ENCODE measurements at places on chromosomes 2 and 18.

GRCh38 chr2:9099341-9099751, 95.9 kb upstream of the MBOAT2 start:
- no peak for DNase-seq

GRCh38 chr18:65859075-65859474, 108.3 kb downstream of the CDH7 start:
- no peak for DNase-seq

DNA sequence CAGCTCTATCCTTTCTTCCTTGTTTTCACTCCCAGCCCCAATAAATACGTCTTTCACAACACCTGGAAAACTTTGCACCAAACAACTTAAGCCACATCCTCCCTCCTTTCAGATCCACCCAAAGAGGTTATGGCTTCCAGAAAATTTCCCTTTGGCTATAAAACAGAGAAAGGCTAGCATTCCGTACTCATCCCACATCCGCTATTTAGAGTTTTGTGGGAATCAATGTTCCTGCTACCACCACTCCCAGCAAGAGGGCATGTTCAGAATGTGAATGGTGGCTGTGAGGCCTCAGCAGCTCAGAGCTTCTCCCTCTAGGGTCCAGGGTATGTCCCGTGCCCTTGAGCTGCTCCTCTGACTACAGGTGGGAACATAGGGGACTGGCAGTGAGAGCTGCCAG, 214.6 kb downstream of the NCK2 start:
- no peak for DNase-seq

- DNase-seq, result no peak
Measured at GRCh38 chr18:43875511-43875910, 598.2 kb upstream of the SYT4 start.

DNA sequence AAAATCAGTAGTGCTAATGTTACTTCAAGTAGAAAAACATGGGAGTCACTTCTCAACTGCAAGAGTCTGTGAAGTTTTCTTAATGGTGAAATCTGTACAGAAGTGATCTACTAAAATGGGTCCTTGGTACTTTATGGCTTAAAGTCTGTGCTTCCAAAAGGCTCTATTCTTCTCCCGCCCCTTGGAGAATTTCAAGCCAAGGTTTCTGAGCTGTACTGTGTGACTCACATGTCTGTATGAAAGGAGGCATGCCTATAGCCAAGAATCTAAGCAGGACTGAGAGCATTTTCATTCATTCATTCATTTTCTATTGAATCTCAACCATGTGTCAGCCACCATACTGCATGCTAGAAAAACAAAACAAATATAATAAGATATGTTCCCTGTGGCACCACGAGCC, 19.8 kb upstream of the DDX18 start:
- DNase-seq, result no peak

- DNase-seq, result no peak
Measured at GRCh38 chr2:84782717-84783442, 98.0 kb downstream of the TRABD2A start.

DNA sequence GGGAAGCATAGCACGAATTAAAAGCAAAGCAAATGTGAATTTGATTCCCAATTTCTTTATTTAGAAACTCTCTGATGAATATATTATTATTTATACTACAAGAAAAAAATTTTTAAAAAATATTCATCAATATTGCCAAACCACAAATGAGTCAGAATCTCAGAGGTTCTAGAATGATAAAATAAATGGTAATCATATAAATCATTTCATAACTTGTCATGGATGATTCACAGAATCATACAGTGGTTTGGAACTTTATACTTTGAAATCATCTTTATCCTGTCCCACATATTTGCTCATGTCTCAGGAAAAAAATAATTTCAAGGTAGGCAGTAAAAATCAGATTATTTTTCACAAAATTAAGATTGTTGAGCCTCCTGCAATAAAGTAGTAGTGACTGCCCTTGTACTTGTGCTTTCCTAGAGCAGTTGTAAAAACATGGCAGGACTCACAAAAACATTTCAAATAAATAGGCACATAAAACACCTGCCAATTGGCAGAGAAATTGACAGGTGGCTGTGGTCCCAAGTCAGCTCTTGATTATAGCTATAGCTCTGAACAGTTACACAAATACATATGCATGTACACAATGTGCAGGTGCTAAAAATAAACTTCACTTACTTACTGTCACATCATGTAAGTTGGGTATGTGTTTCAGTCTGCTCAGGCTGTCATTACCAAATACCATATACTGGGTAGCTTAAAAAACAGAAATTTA, 273.9 kb upstream of the SESTD1 start:
- no peak for DNase-seq

DNA sequence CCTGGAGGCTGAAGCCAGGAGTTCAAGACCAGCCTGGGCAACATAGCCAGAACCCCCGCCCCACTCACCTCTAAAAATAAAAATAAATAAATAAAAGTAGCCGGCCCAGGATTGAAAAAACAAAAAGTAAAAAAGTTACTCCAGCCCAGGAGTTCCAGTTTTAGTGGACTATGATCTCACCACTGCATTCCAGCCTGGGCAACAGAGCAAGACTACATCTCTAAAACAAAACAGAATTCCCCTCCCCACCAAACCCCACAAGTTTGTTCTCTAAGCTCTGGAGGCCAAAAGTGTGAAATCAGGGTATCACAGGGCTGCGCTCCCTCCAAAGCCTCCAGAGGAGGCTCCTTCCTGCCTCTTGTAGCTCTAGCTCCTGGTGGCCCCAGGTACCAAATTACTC, 1.7 kb downstream of the D2HGDH start:
- DNase-seq, result no peak

DNA sequence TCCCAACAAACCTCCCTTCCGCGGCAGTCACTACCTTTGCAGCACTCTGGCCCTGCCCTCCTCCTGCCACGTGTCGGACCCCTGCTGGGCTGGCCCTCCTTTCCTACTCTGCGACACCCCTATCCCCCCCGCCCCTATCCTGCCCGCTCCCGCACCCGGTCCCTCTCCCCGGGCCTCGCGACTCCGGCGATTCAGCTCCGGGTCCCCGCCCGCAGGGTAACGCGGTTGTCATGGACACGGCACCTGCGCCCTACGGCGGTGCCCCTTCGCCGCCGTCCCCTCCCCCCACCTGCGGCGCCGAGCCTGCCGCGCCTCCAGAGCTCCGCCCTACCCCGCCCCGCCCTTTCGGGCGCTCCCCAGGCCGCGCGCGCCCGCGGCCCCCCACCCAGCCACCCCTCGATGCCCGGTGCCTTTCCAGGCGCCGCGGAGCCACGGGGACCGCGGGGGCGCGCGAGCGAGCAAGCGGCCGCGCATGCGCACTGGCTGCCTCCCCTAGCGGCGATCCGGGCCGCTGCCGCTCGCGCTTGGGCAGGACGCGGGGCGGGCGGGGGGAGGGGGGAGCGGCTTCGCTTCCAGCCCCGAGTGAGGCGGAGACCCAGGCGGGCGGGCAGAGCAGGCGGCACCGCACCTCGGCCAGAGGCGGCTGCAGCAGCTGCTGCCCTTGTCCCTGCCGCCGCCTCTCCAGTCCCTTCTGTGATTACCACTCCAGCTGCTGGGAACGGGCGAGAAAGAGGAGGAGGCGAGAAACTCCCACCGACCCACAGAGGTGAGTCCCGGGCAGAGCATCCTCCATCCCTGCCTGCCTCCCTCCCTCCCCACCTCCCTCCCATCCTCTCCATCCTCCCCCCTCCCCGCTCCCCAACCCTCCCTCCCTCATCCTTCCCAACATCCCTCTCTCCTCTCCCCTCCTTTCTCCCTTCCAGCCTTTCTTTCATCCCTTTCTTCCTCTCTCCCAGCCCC, at the start of gene CTNNA2:
CTNNA2 (plus strand) TSS at position 610 of the 960 bp plus-strand sequence.
- DNase-seq, result peak; percentile 86

DNA sequence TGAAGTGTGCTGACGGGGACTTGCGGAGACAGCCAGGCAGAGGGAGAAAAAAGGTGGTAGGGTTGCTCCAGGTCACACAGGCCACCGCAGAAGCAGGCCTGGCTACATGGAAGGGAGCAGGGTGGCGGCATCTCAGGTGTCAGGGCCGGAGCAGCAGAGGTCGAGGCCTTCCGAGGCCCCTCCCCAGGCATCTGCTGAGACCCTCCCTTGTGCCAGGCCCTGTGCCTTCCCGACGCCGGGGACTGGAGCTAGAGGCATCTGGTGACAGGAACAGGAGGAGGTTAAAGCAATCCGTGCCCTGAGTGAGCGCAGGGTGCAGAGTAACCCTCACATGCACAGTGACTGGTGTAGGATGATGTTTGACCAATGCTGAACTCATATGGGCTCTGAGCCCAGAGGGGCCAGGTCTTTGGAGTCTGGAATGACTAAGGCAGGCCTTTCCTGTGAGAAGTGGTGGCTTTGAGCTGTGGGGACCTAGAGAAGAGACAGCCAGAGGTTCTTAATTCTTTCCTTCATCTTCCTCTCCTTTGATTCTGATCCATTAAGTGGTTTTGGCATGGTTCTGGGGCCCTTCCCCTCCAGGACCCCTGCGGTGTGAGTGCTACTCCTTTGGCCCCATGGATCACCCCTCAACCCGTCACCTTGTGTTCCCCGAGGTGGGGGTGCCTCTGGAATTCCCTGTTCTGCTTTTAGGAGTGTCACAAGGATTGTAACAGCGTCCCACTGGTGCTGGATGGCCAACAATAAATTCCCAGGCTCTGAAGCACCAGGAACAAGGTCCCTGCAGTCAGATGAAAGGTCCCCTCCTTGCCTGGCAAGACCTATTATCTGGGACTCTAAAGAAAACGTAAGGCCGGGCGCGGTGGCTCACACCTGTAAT, 72.1 kb downstream of the KLHL29 start:
- DNase-seq, result no peak

- no peak for DNase-seq
Measured at GRCh38 chr2:16604236-16604635, 61.4 kb downstream of the CYRIA start.

DNA sequence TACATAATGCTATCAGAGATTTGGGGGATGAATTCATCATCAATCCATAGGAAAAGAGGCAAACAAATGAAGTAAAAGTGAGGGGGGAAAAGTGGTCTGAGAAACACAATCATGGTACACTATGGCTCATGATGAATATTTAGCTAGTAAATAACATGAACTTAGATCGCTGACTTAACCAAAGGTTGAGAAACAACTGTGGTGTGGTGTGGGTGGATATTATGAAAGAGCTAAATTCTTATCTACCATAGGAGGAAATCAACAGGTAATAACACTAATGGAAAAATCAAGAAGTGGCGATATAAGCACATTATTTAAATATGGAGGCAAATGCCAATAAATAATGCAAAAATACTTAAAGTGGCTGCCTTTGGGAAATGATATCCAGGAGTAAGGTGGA, 12.2 kb upstream of the TPRKB start:
- DNase-seq, result no peak

DNA sequence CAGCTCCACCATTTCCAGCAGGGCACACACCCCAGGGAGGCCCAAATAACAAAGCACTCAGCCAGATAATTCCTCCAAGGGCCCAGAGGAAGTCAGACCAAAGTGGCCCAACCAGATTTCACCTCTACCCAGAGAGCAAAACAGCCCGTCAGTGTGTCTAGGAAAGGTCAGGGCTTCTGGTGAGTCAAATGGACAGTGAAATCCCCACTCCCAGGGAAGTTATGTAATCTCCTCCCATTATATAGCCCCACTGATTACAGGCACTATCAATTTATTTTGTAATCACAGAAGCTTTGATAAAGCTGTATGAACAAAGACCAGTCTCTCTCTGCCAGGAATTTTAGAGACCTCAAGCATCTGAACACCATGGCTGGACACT, 4.0 kb downstream of the B4GALT6 start:
- DNase-seq, result no peak
